Activated naive CD4-positive, alpha-beta T cell (primary cell): ENCODE measurements at places on chromosomes 2 and 18.

GRCh38 chr2:17375262-17375661 is 143.0 kb downstream of the RAD51AP2 start:
- no peak for DNase-seq

DNA sequence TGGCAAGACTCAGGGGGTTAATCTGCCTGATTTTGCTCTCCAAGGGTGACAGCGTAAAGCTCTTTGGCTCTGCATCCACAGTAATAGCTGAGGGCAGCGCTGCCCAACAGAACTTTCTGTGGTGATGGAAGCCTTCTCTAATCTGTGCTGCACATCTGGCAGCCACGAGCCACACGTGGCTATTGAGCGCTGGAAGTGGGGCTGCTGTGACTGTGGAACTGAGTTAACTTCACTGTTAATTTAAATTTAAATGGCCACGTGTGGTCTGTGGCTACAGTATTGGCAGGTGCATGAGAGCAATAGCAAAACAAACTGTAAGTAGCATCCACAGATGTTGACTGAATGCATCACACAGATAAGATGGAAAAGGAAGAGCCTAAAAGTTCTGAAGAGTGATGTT is 47.3 kb upstream of the TMEM200C start:
- DNase-seq, result no peak

- no peak for DNase-seq
Measured at GRCh38 chr2:235746257-235746934, 252.6 kb downstream of the AGAP1 start.

GRCh38 chr2:205402011-205402410 is 280.3 kb upstream of the NRP2 start:
- no peak for DNase-seq

GRCh38 chr2:10467401-10467800 is 19.3 kb upstream of the ODC1 start:
- DNase-seq, result no peak

GRCh38 chr18:51074605-51075004 is 44.6 kb downstream of the SMAD4 start:
- no peak for DNase-seq

GRCh38 chr2:64858541-64859311 is 130.5 kb upstream of the SLC1A4 start:
- no peak for DNase-seq

- DNase-seq, result no peak
Measured at GRCh38 chr2:72846171-72847095, 20.6 kb upstream of the EXOC6B start.

- DNase-seq, result no peak
Measured at GRCh38 chr2:230681171-230681545, 31.5 kb upstream of the CAB39 start.

GRCh38 chr2:144559242-144559641 is 39.3 kb upstream of the ZEB2 start:
- no peak for DNase-seq

- DNase-seq, result no peak
Measured at GRCh38 chr2:145728511-145728910, 1208.6 kb upstream of the ZEB2 start.

DNA sequence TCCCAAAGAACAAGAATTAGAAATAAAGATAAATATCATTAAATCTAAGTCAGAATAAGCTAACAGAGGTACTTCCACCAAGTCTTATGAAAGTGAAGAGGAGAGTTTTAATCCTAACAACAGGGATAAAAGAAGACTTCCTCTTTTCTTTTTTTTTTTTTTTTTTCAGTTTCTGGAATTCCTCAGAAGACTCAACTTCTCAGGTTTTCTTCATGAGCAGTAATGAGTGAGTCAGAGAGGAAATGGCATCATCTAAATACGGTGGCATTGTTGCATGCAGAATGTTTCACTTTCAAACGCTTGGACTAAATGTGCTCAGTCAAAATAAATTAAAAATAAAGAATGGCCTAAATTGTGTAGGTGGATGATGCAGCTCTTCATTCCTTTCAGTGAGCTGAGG is 45.6 kb upstream of the ARHGAP15 start:
- DNase-seq, result no peak

DNA sequence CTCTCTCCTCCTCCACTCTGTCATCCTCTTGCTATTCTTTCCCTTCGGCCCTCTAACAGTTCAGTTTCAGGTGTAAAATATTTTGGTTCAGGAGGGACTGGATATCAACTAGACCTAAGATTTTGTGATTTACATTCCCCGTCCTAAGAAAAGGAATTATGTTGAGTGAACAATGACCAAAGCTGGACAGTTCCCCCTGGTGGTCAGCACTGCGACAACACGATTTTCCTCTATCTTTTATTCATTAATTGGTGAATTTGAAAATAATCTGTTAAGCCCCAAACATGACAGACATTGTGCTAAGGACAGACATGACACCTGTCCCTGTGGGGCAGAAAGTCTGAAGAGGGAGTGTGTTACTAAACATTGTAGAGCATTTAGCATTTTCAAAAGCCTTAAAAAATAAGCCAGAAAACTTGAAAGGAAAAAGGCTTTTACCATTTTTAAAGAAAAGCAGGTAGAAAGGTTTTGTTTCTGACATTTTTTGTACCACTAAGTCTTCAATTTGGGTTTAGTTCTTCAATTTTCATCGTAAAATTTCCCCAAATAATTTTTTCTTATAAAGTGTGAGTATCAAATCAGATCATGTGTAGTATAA is 28.4 kb upstream of the GTF2A1L start:
- no peak for DNase-seq

DNA sequence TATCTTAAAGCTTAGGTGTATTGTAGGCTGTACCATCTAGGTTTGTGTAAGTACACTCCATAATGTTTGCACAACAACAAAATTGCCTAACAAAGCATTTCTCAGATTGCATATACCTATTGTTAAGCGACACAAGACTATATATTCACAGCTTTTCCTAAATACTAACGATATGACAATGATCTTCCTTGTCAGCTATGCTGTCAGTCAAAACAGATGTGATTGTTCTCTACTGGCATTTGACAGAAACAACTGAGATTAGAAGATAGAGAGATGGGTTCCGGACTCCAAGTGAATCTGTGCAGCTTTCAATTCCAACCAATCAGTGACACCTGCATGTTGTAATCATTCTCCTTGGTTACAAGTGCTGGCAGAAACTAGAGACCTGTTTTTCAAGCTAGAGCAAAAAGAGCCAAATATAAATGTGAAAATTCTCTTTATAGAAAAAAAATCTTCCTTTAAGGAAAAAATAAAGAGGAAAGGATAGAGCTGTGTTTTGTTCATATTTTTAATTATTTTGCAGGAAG is 1232.3 kb upstream of the SLC39A10 start:
- no peak for DNase-seq

GRCh38 chr2:159131914-159132281 is 154.6 kb downstream of the WDSUB1 start:
- no peak for DNase-seq

GRCh38 chr2:223731503-223731902 is 105.9 kb downstream of the AP1S3 start:
- no peak for DNase-seq

DNA sequence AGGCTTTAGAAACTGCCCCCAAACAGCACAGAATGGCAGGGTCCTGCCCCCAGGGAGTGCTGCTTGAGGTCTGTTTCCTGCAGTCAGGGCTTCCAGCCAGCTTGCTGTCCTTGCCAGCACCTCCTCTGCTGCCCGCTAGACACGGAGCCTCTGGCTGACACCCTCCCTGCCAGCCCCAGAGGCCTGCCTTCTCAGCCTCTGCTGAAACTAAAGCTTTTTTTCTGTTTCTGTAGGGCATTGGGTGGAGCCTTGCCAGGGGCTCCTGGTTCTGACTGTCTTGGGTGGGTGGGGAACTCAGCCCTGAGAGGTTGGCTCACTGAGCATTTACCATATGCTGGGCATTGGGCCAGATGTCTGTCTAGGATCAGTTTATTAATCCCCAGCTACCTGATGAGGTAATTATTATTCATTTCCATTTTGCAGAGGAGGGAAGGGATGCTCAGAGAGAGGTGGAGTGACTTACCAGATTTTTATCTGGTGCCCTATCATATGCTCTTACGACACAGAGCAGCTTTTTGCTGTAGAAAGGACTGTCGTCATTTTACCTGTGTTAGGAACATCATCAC is 35.4 kb downstream of the INPP4A start:
- DNase-seq, result no peak

- no peak for DNase-seq
Measured at GRCh38 chr2:191428141-191428540, 182.9 kb downstream of the MYO1B start.

DNA sequence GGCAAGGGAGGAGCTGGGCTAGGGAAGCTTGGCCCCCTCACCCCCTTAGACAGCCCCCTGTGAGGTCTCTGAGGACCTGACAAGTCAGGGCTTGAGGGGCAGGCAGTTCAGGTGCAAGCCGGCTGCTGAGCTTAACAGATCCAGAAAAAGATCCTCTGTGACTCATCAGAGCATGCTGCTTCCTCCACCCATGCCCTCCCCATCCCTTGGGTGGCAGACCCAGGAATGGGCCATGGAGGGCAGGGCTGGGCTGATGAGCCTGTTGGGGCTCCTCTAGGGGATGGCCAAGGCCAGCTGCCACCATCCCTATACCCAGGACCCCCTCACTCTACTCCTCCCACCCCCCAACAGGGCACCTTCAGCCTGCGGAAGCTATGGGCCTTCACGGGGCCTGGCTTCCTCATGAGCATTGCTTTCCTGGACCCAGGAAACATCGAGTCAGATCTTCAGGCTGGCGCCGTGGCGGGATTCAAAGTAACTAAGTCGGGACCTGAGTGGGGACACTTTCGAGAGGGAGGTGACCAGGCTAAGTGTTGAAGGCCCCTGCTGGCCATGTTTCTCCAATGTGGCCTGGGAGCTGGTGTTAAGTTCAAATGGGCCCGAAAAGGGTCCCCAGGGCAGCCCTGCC is 1.9 kb downstream of the SLC11A1 start:
- DNase-seq, result no peak

- no peak for DNase-seq
Measured at GRCh38 chr2:68767031-68767961, 32.7 kb downstream of the ARHGAP25 start.

- no peak for DNase-seq
Measured at GRCh38 chr2:182852801-182853200, 13.6 kb downstream of the FRZB start.

DNA sequence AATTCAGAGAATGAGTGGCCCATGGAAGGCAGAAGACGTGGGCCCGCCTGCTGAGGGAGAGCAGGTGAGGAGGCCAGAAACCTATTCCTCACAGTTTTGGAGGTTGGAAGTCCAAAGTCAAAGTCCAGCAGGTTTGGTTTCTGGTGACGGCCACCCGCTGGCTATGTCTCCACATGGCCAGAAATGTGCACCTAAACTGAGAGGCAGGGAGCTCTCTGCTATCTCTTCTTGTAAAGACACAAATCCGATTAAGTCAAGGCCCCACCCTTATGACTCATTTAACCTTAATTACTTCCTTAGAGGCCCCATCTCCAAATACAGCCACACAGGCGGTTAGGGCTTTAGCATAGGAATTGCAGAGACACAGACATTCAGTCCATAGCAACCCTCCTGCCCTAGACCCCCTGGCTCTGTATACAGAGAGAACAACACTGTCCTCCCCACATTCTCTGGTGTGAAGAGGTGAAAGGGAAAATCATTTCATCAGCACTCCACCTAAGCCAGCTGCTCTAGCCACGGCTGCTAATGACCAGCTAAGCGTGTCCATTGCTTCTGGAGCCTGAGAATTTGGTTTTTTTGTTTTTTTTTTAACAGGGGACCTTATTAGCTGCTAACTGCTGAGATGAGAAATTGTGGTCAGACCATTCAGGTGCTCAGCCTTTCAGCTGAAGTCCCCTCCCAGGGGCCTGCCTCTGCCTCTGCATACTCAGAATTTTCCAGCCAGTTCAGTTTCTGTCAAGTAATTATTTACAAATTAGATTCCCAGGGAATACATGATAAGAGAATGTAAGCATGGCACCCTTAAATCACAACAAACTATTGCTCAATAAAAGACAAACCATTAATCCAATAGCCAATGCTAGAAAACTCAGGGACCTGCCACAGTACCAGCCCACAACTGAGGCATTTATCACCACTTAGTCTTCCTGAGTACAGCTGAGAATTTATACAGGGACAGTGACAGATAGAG is 368.7 kb upstream of the ID2 start:
- DNase-seq, result no peak

GRCh38 chr2:8835279-8835678 is 2.1 kb downstream of the KIDINS220 start:
- DNase-seq, result no peak

GRCh38 chr2:195212586-195212985 is 444.4 kb upstream of the SLC39A10 start:
- no peak for DNase-seq

DNA sequence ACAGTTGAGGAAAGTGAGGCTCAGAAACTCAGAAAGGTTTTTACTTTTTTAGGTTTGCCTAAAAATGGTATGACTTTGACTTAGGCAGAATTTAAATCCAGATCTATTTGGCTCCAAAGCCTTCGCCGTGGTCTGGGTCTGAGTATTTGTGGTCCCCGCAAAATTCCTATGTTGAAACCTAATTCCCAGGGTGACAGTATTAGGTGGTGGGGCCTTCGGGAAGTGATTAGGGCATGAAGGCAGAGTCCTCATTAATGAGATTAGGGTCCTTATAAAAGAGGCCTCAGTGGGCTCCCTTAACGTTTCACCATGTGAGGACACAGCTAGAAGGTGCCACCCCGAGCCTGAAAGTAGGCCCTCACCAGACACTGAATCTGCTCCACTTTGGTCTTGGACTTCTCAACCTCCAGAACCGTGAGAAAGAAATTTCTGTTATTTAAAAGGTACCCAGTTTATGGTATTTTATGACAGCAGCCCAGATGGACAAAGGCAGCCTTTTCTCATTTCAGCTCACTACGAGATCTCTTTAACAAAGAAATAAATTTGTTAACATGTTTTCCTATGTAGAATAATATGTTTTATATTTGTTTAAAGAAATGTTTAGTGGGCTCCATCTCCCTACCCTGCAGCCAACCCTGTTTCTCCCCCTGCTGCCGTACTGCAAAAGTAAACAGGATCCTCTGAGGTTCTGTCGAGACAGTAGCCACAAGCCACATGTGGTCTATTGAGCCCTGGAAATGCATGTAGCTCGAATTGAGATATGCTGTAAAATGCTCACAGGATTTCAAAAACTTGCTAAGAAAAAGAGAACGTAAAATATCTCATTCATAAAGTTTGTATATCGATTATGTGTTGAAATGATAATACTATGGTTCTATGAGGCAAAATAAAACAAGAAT is 80.6 kb downstream of the MOGAT1 start:
- DNase-seq, result no peak

- DNase-seq, result no peak
Measured at GRCh38 chr2:210263841-210264240, 38.6 kb upstream of the ACADL start.

GRCh38 chr2:150063931-150064548 is 423.4 kb downstream of the RND3 start:
- DNase-seq, result no peak

DNA sequence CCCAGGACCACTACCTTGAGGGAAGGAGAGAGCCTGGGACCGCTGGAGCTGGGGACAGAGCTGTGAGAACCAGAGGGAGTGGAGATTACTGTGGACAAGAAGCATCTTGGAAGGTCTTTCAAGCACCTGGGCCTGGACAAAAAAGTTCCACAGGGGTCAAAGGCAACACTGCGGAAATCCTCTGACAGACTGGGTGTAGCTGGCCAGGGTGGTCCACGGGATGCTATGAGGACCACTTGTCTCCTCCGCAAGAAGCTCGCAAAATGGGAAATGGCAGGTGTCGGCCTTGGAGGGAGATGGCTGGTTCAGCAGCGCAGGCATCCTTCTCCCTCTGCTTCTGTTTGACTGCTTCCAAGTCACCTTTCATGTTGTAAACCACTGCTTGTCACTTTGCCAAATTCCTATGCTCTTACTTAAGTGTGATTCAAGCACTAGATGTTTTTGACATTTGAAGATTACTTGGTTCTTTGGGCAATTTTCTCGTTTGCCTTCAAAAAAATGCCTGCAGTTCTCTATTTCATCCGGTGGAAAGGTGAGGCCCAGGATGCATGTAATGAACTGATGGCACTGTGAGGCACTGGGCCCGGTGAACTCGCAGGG is 27.7 kb downstream of the KLHL29 start:
- no peak for DNase-seq
